Stimulated activated CD4-positive, alpha-beta T cell treated with anti-CD3 and anti-CD28 coated beads, Interleukin-4, amount 100 ng/mL, for 4 hours (primary cell): ENCODE measurements at places on chromosomes 6 and 20.

GRCh38 chr20:5730131-5730530 is 20.1 kb upstream of the SHLD1 start:
- no peak for DNase-seq

DNA sequence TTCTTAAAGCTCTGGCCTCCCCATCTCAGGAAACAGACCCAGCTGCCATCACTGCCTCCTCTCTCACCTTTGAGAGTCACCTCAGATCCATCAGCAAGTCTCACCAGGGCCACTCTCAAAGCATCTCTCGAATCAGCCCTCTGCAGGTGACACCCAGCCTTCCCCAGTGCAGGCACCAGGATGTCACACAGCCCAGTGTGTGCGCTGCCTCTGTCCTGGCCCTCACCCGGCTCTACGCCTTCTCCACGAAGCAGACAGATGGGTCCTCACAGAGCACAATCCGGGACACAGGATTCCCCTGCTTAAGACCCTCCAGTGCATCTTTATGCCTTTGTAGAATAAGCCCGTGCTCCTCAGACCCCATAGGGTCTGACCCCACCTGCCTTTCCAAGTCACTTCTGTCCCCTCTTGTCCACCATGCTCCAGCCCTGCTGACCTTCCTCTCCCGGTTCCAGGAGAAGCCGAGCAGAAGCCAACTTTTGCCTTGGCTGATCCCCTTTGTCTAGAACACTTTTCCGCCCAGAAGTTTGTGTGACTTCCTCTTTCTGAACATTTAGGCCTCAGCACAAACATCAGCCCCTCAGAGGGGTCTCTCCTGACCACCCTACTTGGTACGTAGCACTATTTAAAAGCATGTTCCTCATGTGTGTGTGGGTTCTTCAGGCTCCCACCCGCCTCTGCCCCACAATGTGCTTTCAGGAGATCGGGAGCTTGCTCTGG is 60.2 kb downstream of the PSMG4 start:
- DNase-seq, result no peak

- DNase-seq, result no peak
Observed at GRCh38 chr20:16349523-16350260, 223.6 kb downstream of the KIF16B start.

- no peak for DNase-seq
Observed at GRCh38 chr6:35165630-35166071, 24.5 kb upstream of the TCP11 start.

- no peak for DNase-seq
Observed at GRCh38 chr20:16590041-16590633, 16.9 kb upstream of the KIF16B start.

DNA sequence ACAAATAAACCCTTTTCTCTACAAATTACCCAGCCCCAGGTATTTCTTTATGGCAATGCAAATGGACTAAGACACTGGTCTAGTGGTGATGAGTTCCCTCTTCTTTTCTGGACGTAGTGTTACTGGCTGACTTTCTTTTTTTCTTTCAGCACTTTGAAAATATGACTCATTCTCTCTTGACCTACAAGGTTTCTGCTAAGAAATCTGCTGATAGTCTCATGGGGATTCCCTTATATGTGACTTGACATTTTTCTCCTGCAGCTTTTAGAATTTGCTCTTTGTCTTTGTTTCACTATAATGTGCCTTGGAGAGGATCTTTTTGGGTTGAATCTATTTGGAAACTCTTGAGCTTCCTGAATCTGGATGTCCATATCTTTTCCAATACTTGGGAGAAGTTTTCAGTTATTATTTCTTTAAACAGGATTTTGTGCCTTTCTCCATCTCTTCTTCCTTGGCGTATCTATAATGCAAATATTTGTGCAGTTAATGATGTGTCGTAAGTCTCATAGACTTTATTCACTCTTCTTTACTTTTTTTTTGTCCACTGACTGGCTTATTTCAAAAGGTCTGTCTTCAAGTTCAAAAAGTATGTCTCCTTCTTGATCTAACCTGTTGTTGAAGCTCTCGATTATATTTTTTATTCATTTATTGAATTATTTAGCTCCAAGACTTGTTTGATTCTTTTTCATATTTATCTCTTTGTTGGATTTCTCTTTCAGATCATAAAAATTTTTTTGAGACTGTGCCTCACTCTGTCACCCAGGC is 42.2 kb upstream of the TPD52L1 start:
- DNase-seq, result no peak

DNA sequence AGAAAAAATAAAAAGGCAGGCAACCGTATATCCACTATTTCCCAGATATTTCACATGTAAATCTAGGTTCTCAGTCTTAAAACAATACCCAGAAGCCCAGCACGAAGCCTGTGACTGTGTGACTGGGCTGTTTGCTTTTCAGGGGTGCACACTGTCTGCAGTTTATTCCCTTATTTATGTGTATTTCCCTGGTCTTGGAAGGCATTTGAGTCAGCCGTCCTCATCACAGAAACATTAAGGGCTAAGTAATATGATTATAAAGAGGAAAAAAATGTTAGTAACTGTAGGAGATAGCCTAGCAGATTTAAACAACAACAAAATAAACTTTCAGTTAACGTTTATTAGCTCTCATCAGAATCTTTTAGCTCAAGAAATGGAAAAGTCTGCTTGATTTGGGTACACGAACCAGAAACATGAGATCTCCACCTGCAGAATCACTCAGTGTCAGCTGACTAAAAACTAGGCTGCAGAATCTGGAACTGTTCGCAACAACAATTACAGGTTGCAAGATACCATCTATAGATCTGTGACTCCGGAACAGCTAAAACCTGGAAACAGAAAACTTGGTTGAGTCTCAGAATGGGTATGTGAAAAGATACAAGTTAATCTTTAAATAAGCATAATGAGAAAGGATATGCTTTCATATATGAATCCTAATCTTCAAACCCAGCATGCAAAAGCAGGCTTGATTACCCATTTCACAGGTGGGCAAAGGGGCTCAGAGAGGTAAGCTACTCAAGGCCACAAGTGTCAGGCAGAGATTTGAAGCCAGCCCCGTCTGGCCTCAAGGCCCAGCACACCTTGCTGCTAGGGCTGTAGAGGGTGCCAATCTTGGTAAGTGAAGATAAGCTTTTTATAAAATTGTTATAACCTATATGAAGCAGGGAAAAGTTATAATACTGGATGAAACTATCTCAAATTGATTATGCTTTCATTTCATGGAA is 21.1 kb downstream of the GCLC start:
- no peak for DNase-seq

DNA sequence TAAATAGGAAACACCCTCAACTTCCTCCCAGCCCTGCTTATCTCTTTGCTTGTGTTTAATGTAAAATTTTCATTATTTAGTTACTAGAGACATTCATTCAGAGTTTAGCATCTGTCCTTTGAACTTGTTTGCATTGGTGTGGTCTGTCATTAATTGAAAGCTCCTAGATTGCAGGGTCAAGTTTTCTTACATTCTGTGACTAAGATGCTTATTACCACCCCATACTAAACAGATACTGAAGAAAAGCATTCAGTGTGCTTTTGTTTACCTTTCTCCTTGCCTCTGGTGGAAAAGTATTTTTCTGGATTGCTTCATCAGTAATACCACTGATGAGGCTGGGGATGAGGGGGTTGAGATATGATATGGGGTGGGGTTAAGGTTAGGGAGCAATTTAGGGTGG is 199.0 kb downstream of the SAMD5 start:
- DNase-seq, result no peak

DNA sequence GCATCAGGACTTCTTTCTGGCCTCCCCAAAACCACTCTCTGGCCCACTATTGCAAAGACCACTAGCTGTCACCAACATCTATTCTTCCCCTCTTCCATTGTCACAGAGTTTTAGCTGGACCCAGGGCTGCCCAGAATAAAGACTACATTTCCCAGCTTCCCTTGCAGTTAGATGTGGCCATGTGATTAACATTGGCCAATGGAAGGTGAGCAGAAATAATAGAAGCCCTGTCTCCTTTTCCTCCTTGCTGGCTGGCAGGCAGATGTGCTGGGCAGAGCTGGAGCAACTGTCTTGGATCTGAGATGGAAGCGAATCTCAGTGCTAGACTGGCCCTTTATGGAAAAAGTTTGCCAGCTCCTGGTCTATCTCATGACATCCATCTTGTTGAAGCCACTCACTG is 97.0 kb downstream of the KCNB1 start:
- DNase-seq, result no peak
